ENCODE measurements at places on chromosomes 13 and 19.

DNA sequence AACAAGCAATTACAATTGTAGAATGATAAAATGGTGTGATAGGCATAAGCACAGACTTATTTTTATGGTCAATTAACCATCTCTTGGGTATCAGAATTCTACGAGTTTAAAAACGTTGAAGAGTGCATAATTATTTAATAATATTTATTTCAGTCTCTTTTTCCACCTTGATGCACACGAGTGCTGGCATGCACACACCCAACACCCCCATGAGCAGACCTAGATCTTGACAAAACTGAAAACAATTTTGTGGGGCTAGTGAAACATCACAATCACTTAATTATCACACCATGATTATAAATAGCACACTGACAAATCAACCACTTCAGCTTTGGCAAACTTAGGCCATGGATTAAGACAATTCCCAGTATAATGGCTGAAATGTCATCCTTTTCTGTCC is 61.0 kb upstream of the RFC3 start:
- DNase-seq: no peak

DNA sequence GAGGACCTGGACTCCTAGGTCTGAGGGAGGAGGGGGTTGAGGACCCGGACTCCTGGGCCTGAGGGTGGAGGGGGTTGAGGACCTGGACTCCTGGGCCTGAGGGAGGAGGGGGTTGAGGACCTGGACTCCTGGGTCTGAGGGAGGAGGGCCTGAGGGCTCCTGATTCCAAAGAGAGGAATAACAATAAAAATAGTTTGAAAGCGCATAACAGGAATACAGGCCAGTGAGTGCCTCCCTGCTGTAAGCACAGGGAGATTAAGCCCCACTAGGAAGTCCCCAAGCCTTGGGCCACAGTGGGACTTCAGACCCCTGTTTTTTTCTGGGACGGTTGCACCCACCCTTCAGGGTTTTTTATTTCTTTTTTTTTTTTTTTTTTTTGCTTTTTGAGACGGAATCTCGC is 1.2 kb upstream of the SBK2 start:
- no peak for DNase-seq

DNA sequence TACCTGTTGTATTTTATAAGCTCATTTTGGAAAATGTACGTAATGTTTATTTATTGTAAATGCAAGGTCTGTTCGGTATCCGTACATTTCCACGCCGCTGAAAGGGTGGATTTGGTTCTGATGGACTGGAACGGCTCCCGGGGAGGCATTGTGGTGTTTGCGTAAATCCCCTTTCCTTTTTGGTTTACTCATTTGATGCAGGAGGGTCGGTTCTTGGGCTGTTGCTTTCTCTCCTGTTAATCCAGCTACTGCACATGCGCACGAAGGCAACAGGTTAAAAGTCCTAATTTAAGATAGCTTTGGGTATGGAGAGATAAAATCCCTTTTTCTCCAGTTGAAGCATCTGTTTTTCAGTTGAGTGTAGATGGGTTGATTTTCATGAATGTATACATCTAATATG is 224.4 kb downstream of the TM9SF2 start:
- no peak for DNase-seq

DNA sequence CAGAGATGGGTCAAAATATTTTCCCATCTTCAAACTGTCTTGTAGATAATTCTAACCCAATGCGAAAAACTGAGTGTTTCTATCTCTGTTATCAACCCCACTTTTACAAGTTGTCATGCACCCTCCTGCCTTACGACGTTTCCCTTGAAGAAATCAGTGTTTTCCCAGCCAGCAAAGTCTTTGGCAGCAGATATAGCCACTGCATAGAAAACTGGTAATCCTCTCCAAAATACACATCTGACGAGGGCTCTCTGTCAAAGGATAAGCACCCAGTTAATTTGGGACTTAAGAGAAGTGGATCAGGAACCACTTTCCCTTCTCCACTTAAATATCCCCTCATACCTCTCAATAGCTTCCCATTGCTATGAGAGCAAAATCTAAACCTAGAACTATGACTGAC is 351.9 kb upstream of the MIR17HG start:
- no peak for DNase-seq

- peak; percentile 81 for DNase-seq
These were observed 39.8 kb upstream of the MCF2L start for GRCh38 chr13:112928972-112929782.

DNA sequence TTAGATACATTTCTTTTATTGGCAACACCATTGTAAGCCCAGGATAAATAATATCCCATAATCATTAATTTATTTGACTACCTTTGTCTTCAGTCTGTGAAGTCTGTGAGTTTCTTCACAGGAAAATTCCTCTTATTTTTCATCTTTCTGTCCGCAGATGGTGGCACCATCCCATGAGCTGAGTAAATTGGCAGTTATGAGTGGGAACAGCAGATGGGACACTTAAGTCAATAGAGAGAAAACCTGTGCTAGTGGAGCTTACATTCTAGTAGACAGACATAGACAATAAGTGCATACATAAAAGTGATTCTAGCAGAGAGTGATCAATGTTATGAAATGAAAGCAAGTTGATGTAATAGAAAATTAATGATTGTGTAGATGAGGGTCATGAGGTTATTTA is 638.2 kb upstream of the MIR17HG start:
- no peak for DNase-seq

DNA sequence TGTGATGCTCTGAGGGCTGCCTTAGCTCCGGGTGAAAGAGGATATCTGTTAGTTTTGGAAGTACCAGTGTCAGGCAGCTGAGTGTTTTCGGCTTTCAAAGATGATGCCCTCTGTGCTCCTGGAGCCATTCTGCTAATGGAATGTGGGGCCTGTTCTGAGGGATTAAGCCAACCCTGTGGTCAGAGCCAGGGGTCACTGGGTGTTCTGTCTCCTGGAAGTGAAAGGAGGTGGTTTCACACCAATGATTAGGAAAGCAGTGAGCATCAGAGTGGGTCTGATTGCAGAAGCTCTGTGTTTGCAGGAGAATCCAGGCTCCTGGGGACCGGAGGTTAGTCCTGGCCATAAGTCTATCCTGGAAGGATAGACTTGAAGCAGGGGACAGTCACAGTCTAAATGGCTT is 94.6 kb downstream of the UQCRFS1 start:
- no peak for DNase-seq

GRCh38 chr19:49057636-49058234 is at the start of gene CGB7:
Gene CGB7, minus strand, starts transcription at chr19:49057749. Its CDS starts 2,374 bp downstream, at chr19:49055375.
- peak; percentile 62 for DNase-seq

- peak; percentile 97 for DNase-seq
These were observed at the start of gene SPRY2 for GRCh38 chr13:80341101-80341755. Gene SPRY2, minus strand, starts transcription at chr13:80341126. Its CDS starts 3,421 bp downstream, at chr13:80337705.

- peak; percentile 73 for DNase-seq
These were observed 7.2 kb upstream of the ZNF606 start for GRCh38 chr19:58009666-58010301.

- no peak for DNase-seq
These were observed 213.3 kb downstream of the POSTN start for GRCh38 chr13:37385248-37385647.

- no peak for DNase-seq
These were observed 126.6 kb downstream of the USP12 start for GRCh38 chr13:27044837-27045570.

DNA sequence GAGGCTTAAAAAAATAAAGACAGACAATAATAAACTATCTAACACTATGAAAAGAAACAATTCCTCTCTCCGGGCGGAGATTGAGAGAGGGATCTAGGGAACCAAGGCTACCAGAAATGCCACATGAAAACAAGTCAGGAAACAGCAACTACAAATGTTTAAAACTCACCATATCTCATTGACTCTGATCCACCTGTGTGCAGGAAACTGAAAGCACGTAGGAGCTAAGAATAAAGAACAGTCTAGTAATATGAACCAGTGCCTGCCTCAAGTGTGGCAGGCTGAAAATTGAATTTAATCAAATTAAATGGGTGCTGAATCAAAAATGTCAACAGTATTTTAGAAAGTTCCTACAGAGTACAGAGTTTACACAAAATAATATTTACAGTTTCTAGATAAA is 1701.0 kb downstream of the SLITRK5 start:
- no peak for DNase-seq

GRCh38 chr19:48807590-48808308 is 3.1 kb downstream of the BCAT2 start:
- DNase-seq: no peak

DNA sequence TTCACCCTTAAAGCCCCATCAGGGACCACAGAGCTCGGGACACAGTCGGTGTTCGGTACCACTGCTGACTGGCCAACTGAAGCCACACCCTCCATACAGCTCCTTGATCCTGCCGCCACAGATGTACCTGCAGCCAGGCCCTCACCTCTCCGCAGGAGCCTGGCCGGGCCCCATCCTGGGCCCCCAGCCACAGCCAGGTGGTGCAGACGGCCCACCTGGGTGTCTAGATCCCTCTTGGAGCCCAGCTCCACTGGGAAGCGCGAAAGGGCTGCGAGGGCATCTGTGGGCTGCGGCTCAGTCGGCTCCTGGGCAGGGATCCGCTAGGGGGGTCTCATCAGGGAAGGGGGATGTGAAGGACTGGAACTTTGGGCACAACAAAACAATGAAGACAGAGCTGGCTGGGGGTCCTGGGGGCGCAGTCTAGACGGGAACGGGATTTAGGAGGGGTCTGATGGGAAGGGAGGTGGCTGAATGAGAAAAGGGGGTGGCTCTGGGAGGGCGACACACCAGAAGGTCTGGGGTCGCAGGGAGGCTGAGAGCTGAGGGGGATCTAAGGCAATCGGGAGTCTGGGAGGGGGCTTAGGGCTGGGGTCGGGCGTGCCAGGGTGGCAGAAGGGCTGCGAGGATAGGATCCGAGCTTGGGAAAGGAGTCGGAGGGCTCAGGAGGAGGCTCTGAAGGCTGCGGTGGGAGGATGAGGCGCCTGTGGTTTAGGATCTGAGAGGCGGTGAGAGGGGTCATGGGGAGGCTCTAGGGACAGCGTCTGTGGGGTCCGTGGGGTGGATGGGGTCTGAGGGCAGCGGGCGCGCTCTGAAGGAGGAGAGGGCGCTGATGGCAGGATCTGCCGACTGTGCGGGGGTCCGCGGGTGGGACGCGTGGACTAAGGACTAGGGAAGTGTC is 15.8 kb downstream of the PRODH2 start:
- no peak for DNase-seq

DNA sequence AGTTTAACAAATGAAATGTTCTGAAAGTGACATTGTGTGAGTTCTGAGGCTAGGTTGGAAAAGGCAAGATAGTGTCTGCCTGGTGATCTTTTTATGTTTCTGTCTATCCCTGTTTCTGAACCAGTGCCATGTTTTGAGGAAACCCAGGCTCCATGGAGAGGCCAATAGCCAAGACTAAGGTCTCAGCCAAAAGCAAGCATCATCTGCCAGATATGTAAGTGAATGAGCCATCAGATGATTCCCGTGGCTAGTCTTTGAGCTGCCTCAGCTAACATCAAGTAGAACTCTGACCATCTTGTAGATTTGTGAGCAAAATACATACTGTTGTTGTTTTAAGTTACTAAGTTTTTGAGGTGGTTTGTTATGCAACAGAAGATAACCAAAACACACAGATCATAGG is 19.6 kb upstream of the CCNA1 start:
- DNase-seq: no peak

DNA sequence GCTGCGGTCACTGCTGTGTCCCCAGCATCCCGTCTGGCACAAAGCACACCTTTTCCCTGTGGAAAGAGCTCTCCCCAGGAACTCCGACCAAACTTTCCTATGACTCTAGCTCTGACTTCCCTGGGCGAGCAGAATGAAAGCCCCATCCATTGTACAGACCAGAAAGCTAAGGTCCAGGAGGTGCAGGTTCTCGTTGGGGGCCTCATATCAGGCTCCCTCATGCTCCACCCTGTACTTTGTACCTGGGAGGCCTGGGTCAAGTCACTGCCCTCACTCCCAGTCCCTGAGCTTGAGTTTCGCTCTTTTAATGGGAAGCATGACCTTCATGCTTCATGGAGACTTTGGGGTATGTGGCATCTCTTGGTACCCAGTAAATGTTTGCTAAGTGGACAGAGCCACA is 18.4 kb downstream of the CYTH2 start:
- DNase-seq: peak; percentile 50

GRCh38 chr19:2320049-2320448 is 8.3 kb downstream of the LSM7 start:
- no peak for DNase-seq

GRCh38 chr13:96851856-96852445 is 142.3 kb downstream of the OXGR1 start:
- no peak for DNase-seq

DNA sequence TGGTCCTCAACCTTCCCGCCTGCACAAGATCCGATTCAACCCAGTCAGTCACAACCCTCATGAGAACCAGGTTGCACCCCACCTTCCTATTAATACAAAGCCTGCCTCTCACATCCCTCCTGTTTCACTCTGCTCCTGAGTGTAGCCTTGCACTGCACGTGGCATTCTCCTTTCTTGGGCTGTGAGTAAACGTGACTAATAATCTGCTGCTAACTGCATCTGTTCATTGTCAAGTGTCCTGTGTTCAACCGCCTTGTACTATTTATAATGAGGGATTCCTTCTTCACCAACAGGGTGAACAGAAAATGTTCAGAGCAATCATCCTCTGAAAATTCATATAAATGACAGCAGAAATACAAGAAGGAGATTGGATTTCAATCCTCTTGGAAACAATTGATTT is 1608.2 kb downstream of the SLITRK5 start:
- no peak for DNase-seq

GRCh38 chr13:30985637-30986205 is 53.3 kb downstream of the TEX26 start:
- DNase-seq: no peak

- DNase-seq: no peak
These were observed 17.3 kb upstream of the MADCAM1 start for GRCh38 chr19:478976-479375.

- no peak for DNase-seq
These were observed 332.0 kb downstream of the GPC6 start for GRCh38 chr13:93558637-93559036.

GRCh38 chr13:21849323-21849722 is 178.4 kb downstream of the FGF9 start:
- peak; percentile 72 for DNase-seq

GRCh38 chr13:112132142-112132541 is 65.2 kb downstream of the SOX1 start:
- no peak for DNase-seq

DNA sequence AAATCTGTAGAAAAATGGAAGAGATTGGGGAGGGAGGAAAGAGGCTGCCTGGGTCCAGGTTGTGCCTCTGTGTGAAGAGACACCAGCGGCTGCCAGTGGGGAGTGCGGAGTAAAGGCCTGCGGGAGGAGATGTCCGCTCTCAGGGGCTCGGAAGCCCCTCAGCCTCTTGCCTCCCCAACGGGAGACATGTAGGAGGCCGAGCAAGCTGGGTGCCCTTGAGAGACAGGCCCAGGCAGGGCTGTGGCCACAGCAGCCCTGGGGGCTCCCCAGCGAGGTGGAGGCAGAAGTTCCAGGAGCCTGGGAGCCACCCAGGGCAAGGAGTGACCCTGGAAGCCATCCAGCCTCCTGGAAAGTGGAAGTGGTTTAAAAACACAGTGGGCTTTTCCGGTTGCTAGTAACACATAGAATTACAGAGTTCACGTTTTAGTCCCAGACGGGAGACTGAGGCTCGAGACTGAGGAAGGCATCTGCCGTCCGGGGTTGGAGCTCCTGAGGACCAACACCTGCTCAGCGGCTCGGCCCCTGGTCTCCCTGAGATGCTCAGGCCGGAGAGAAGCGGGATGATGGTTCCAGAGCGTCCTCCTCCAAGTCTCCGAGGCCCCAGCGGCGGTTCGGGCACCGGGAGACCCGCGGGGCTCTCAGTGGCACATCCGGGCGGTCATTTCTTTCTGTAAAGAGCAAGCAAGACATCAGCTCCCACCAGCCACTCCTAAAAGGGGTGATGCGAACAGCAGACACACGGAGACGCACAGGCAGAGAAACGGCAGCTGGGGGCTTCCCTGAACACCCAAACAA is 21.9 kb upstream of the MKNK2 start:
- DNase-seq: no peak

GRCh38 chr13:79121286-79121685 is 284.8 kb downstream of the RBM26 start:
- DNase-seq: no peak
